ENCODE measurements at places on chromosomes 13 and 19.

GRCh38 chr19:32717496-32717895, 2.1 kb upstream of the TDRD12 start:
- no peak for DNase-seq

DNA sequence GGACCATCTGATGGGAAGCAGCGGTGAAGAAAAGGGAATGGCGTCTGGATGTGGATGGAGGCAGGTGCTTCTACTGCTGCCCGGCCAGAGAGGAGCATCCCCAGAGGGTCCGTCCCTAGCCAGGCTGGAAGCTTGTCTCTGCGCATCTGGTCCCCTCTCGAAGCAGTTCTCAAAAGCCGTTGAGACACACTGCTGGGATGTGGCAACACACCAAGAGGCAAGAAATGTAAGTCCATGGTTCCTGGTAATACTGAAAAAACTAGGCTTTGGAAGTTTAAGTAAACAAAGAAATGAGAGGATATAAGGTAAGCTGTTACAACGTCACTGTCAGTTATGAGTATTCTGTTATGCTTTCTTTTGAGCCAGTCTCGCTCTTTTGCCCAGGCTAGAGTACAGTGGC, 15.1 kb upstream of the FFAR2 start:
- DNase-seq = no peak

GRCh38 chr13:101611491-101612475, 159.3 kb downstream of the ITGBL1 start:
- no peak for DNase-seq

DNA sequence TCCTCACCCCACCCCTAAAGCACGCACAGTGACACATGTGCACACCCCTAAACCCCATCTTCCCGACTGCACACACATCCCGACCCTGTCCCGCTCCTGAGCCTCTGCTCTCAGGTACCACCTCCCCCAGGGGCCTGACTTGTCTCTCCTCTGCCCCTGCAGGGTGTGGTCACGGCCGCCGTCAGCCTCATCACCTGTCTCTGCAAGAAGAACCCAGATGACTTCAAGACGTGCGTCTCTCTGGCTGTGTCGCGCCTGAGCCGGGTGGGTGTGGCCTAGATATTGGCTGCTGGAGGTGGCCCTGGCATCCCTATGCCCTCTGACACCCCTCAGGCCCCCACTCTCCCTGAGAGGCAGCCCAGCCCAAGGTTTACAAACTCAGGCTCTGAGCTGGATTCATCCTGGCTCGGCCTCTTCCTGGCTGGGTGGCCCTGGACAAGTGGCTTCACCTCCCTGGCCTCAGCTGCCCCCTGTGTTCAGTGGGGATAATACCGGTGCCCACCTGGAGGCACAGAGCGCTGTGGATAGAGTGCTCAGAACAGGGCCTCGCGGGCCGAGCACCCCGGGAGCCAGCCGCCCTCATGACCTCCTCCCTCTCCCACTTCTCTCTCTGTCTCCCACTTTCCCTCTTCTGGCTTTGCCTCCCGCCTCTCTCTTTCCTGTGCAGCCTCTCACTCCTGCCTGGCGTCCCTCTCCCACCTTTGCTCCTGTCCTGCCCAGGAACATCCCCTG, 20.1 kb downstream of the FUZ start:
- no peak for DNase-seq

DNA sequence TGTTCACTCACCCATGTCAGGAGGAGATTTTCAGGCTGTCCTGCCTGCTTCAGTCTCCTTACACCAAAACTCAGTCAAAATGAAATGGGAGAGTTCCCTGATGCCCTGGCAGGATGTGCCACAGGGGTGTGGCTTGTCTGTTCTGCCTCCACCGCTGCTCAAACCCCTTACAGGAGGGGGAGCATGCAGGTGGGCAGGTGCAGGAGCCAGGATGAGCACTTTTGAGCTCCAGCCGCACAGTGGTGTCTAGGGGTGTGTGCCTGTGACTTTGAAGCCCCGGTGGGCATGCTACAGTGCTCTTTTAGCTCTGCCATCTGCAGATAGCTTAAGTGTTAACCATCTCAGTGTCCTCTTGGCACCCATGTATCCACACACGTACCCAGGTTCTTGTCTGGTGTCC, 71.9 kb upstream of the IPO5 start:
- no peak for DNase-seq

DNA sequence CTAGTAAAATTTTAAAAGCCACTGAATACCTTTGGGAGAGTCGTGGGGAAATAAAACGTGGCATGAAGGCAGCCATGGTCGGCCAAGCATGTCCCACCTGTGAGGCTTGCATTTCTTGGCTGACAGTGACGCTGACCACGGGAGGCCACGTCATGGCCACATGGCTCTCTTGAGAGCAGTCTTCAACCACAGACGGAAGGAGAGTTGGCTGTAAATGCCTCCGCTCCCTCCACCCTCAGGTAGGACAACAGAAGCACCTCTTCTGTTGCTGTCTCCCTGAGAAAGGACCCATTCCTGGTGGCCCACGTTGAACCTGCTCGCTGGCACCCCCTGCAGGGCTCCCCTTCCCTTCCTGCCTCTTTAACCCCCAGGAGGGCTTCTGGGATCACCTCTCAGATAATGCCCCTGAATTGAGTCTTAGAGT, 10.6 kb upstream of the LRRC25 start:
- no peak for DNase-seq

- DNase-seq = no peak
Measured at GRCh38 chr19:15137777-15138176, 30.6 kb downstream of the SYDE1 start.

DNA sequence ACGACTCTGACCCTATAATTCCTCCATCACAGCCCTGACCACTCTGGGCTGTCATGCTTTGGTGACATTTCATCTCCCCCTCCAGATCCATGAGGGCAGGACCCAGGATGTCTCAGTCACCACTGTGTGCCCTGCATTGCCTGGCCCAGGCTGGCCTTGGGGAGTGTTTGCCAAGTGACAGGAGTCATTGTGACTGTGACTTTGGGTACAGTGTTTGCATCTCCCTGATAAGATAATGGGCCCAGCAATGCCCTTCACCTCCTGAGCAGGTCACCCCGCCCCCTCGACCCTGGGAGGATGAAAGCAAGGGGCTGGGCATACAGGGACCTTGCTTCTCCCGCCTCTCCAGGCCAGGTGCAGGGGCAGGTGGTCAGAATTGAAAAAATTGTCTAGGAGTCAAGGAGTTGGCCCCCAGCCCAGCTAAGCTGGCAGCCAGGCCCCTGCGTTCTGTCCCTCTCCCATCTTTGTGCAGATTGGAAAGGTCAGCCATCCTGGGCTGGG, 5.9 kb upstream of the ATP4A start:
- no peak for DNase-seq

GRCh38 chr19:18093439-18094161, 4.0 kb upstream of the MAST3 start:
- no peak for DNase-seq

DNA sequence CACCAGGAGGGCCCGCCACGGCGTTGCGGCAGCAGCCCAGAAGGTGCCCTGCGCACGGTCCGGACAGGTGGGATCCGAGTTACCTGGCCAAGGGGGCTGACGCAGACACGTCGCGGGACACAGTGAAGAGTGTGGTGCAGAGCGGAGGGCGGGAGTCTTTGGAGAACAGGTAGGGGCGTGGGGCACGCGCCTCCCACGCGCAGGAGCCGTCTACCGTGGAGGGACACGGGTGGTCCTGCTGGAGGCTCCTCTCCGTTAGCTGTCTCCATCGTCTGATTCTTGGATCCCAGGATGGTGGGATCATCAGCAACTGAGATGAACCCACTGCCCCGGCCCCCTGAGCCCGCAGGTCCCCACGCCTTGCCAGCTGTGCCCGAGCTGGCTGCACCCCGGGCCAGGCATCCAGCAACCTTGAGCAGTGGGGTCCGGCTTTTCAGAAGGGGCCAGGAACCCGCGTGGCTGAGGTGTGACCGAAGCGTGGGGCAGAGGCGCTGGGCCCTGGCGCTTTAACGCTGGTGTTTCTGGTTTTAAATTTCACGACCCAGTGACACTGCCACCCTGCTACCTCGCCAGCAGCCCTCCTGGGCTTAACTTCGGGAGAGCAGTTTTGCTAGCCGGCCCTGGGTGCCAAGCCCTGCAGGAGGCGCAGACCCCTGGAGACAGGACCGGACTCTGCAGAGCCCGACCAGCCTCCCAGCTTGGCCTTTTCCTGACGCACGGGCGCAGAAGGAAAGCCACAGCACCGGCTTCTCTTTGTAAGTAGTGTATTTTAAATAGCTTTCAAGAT, 7.3 kb downstream of the FGF22 start:
- no peak for DNase-seq

- DNase-seq = no peak
Measured at GRCh38 chr19:44758596-44758995, 10.1 kb downstream of the BCL3 start.

GRCh38 chr19:15303105-15303780, 29.1 kb downstream of the BRD4 start:
- DNase-seq = no peak

DNA sequence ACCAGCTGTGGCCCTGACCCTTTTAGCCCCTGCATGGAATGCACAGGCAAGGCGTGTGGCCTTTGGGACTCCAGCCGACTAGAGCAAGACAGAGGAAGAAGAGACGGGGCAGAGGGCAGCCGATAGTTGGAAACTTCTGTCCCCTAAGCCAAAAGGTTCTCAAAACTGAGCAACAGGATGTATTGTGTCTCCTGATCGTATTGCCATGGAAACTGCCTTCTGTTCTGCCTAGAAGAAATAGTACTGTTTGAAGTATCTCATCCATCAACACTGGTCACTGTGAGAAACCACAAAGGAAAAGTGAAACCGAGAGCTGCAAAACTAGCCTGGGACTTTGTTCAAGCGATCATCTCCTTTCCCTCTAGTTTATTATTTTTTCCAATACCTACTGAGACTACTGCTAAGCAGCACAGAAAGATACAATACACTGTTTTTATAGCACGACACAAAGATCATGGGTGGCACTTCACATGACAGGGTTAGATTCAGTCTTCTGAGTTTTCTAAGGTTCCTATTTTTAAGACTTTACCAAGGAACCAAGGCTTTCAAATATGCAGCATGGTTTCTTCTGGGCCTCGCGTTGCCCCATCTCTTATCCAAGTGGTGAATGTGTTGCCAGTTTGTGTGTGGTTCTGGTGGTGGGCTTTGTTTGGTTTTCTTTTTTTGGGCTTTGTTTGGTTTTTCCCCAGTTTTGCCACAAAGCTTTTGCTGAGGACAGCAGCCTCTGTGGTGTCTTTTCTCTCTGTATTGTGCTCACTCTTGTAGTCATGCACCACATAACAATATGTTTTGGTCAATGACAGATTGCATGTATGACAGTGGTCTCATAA, 49.3 kb upstream of the GPR183 start:
- DNase-seq = no peak

- DNase-seq = no peak
Measured at GRCh38 chr19:17829855-17830566, 8.7 kb upstream of the INSL3 start.

DNA sequence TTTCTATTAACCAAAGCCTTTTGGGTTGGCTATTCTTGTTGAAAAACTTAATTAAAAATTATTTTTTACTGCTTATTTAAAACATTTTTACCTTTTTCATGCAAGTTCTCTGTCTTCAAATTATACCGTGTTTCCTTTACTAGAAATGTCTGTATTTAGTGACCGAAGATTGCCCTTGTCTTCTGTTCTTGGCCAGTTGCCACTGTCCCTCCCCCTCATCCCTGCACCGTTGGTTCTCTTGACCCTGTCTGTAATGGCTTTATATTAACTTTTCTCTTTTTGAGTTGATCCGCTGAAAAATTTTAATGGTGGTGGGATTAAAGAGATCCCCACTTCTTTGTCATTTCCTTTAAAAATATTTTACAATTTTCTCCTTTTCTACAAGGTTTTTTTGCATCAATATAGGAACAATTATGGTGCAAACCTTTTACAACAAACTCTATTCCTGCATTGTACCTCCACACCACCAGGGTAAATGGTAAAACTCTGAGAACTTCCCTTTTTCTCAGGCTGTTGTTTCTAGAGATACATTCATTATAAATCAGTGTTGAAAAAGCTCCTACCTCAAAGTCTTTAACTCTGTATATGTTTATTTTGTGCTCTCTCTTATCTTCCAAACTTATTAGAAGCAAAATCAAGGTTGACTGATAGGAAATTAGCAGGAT, 12.9 kb upstream of the RNF113B start:
- no peak for DNase-seq

DNA sequence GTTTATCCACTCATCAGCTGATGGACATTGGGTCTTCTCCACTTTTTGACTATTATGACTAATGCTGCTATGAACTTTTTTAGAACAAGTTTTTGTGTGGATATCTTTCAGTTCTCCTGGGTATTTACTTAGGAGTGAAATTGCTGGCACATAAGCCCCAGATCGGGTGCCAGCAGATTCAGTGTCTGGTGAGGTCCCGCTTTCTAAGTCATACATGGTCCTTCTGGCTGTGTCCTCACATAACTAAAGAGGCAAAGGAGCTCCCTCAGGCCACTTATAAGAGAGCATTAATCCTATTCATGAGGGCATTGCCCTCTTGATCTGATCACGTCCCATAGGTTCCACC, 600 bp upstream of the ZNF226 start:
- DNase-seq = no peak

DNA sequence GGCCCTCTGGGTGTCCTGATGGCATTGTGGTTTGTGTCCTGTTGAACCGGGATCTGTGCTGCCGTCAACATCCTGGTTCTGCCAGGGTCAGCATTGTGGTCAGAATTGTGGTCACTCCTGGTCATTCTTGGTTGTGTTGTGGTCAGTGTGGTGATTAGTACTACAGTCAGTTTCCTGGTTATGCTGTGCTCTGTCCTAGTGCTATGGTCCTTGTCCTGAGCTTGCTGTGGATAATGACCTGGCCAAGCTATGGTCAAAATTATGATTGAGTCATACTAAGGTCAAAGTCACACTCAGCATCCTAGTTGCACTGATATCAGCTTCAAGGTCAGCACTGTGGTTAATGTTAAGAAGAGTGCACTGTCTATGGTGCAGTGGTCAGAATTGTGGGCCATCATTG, 4.5 kb upstream of the OLFM2 start:
- no peak for DNase-seq

GRCh38 chr19:24060687-24061356, 26.2 kb upstream of the ZNF254 start:
- DNase-seq = no peak

All from stimulated activated CD4-positive, alpha-beta T cell treated with anti-CD3 and anti-CD28 coated beads, Interleukin-12 subunit alpha, Interleukin-12 subunit beta, amount 100 ng/mL, for 24 hours (primary cell).